Stimulated activated CD4-positive, alpha-beta T cell treated with anti-CD3 and anti-CD28 coated beads, Interleukin-1b, Interleukin-23, amount 100 ng/mL, for 1 hour (primary cell): ENCODE measurements at places on chromosomes 3 and 15.

GRCh38 chr3:111112913-111113312 is 41.3 kb downstream of the NECTIN3 start:
- no peak for DNase-seq

DNA sequence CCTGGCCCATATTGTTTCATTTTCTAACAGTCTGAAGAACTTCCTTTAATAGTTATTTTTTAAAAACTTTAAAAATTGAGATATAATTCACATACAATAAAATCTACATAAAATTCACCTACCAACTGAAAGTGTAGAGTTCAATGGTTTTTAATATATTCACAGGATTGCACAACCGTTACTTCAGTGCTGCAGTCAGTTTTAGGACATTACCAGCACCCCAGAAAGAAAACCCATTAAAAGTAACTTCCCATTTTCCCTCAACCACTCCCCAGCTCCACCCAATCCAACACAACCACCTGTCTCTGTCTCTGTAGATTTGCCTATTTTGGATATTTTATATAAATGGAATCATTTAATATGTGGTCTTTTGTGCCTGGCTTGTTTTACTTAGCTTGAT is 29.6 kb downstream of the MGA start:
- no peak for DNase-seq

- DNase-seq = no peak
Measured at GRCh38 chr3:38644662-38645053, 4.8 kb downstream of the SCN5A start.

DNA sequence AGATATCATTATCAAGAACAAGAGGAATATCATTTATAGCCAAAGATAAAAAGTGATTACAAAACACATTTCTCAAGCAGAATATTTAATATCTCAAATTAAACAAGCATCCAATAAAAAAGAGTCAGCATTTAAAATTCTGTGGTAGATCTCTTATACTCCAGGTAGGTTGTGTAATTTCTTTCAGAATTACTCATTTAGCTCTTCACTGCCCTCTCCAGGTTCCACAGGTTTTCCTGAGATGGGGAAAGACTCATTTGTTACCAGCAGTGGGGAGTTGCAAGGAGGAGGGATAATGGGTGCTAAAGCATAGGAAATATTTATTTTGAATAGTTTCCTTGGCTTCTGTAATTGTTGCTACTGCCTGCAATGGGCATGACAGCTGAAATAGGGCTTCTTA is 83.1 kb upstream of the RASGRP1 start:
- DNase-seq = no peak

DNA sequence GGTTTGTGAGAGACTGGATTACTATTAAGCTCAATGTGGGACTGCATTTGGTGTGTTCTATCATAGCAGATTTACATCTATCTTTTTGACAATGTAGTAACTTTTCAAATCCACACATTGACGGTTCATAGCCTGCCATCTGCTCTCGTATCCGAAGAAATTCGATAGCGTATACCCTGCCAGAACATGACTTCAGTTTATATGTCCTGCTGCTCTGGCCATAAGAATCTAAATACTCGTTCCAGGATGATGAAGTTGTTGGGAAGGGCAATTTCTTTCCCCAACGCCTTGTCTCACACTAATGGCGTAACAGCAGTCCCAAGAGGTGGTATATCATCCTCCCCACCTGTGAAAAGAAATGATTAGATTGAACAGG is 180.0 kb downstream of the LSAMP start:
- no peak for DNase-seq

DNA sequence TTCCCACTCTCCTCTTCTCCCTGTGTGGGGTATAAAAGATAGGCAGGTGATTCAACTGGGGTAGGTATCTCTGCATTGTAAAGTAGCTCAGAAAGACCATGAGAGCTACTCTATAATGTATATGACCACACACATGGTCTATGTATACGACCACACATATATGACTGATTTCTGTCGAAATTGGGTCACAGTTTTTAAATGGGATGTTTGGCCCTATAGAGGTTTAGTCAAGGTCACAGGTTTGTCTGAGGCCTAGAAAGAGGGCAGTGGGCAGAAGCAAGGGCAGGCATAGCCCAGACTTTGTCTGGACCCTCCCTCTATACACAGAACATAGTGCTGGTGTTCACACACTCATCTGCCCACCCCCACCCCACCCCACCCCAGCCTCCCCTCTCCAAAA is 4.4 kb downstream of the LAMP3 start:
- no peak for DNase-seq

GRCh38 chr3:194673761-194674160 is 1.8 kb upstream of the LSG1 start:
- no peak for DNase-seq

DNA sequence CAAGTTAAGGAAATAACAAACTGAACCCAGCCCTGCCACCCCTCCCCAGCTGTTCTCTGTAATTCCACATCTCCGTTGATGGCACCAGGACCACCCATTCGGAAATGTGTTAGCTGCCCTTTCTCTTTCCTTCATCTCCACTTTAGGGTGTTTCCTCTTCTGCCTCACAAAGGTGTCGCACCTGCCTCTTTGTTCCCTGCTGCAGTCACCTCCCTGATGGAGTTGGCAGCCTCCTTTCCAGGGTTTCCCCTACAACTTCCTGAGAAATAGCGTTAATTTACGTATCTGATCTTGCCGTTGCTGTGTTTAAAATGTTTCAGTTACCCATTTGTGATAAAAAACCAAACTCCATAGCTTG is 57.3 kb downstream of the GPR171 start:
- DNase-seq = no peak

DNA sequence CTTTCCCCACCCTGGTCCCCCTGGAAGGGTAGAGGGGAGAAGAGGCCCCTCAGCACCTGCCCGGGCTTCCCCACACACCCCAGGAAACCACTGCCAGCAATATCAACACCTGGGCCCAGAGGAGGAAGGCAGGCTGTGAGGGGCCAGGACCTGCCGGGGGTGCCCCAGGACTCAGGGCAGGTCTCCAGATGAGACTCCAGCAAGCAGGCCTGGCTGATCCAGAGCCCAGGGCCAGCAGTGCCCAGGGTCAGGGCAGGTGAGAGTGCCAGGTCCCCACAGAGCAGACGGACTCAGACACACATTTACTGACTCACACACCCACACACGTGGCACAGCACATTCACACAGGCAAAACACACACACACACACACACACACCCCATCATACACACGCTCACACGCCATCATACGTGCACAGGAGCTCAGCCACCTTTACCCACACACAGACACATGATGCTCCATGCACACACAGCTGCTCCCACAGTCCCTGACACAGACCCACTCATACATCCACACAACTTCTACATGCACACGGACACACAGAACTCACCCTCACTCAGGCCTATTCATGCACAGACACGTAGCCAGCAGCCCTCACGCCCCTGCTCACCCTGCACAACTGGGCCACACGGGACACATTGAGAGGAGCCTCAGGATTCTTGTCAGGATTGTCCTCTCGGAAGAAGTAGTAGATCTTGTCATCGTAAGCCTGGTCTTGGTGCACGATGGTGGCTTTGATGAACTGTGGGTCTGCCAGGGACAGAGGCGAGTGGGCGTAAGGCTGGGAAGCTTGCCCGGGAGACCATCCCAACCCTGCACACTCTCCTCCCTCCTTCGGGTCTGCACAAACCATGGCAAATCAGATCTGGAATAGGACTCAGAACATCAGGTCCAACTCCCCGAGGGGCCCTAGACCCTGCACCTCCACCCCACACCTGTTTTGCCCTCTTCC is 17.5 kb downstream of the SEMA7A start:
- DNase-seq = no peak

DNA sequence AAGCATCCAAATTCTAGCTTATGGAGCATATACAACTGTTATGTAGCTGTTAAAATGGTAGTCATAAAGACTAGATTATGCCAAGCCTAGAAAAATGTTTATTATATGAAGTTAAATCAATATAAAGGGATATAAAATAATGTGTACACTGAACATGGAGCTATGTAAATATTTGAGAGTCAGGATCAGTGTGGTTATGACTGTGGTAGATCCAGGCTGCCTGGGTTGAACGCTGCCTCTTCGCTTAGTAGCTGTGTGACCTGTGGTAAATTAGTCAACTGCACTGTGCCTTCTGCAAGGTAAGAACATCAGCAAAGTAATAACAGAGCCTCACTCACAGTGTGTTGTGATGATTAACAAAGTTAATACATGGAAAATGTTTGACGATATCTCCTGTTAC is 212.2 kb downstream of the RBMS3 start:
- no peak for DNase-seq

- no peak for DNase-seq
Measured at GRCh38 chr15:67021455-67021854, 43.9 kb upstream of the SMAD3 start.

- no peak for DNase-seq
Measured at GRCh38 chr3:55755516-55756205, 268.6 kb upstream of the WNT5A start.

DNA sequence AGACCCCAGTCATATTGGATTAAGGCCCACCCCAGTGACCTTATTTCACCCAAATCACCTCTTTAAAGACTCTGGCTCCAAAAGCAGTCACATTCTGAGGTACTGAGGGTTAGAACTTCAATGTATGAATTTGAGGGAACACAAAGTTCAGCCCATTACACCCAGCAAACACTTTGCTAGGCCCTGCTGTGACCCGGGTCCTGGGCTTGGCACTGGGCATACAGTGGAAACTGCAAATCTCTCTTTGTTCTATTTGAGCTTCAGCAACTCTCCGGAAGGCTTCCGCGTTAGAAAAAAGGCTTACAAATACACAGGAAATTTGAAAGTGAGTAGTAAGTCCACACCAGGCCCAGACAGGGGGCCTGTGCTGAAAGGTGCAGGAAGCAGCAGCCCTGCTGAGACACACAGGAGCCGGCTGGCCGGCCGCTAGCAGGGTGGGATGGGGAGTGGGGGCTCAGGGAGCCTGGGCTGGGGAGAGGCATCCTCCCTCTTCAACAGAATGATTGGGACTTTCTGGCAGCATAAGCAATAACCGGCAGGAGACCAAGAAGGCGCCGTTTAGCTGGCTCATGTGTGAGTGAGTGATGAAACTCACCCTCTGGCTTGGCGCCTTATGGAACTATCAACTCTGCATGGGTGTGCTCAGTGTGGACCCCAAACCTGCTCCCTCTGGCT is 13.0 kb downstream of the LIPC start:
- DNase-seq = no peak

DNA sequence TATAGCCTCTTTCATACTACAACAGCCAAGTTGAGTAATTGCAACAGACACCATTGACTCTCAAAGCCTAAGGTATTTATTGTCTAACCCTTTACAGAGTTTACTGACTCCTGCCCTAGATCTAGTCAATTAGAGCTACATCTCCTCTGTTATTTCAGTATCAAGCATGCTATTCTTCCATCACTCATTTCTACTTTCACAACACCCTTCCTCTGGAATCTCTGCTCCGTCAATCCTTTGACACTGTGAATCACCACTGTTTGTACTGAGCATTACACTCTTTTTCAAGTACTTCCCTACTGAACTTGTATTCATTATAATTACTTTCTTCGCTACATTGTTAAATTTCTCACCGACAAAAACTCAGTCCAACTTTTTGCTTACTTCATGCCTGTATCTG is 121.8 kb downstream of the ZNF609 start:
- no peak for DNase-seq

GRCh38 chr15:25051399-25052154 is 96.8 kb downstream of the SNRPN start:
- DNase-seq = no peak

DNA sequence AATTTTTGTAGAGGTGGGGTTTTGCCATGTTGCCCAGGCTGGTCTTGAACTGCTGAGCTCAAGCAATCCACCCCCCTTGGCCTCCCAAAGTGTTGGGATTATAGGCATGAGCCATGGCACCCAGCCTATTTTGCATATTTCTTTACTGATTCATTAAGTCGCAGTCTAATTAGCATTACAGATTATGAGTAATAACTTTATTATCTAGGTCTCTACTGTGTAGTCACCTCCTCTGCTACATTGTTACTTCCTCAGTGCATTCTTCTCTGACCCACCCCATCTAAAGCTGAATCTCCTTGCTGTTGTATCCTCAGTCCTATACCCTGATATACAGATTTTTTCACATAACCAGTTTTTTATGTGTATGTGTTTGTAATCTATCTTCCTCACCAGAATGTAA is 61.7 kb downstream of the TFDP2 start:
- no peak for DNase-seq

- DNase-seq = no peak
Measured at GRCh38 chr3:126488185-126488584, 12.5 kb upstream of the ZXDC start.

DNA sequence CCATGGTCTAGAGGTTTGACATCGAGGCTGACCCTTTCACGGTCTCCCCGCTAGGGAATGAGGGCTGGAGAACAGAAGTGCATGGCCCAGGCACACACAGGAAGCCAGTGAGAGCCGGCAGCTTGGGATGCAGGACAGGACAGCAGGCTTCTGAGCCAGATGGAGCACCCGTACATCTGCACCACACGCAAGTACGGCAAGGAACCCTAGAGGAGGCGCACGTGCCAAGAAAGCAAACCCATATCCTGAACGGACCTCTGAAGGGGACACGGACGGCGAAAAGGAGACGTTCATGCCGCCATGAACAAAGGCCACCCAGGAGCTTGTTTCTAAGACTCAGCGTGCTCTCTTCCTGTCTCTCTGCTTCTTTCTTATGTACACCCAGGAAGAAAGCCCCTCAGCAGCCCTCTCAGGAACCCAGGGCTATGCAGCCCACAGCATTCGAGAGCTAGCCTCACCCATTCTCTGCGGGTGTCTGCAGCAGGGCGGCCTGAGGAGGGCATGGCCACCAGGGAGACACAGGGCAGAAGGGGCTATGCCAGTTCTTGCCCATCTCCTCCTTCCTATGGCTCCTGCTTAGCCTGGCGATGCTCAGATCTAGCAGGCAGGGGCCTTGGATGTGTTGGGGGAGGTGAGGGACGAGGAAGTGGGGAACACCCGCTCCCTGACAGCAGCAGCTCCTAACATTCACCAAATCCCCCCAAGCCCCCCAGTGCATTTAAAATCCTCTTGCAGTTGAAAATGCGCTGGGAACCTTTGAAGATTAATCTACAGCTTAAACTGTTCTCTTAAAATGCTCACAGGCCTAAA is 81.3 kb downstream of the PCSK6 start:
- no peak for DNase-seq

GRCh38 chr3:129026728-129027543 is 25.8 kb downstream of the EFCC1 start:
- DNase-seq = peak; percentile 75

GRCh38 chr3:96706509-96706908 is 107.9 kb upstream of the EPHA6 start:
- no peak for DNase-seq

GRCh38 chr3:55408193-55408826 is 78.8 kb downstream of the WNT5A start:
- no peak for DNase-seq

- DNase-seq = no peak
Measured at GRCh38 chr15:66935688-66936087, 129.7 kb upstream of the SMAD3 start.

GRCh38 chr15:84659904-84660781 is 2.1 kb upstream of the NMB start:
- no peak for DNase-seq

- no peak for DNase-seq
Measured at GRCh38 chr3:109059264-109059663, 58.7 kb downstream of the MORC1 start.
